ENCODE measurements at places on chromosomes 1 and 21.
A peak's percentile ranks its signal among the peaks of the same experiment; 100 is the strongest.

GRCh38 chr1:103525114-103525606 is 339 bp upstream of the RNPC3 start:
- DNase-seq: no peak

DNA sequence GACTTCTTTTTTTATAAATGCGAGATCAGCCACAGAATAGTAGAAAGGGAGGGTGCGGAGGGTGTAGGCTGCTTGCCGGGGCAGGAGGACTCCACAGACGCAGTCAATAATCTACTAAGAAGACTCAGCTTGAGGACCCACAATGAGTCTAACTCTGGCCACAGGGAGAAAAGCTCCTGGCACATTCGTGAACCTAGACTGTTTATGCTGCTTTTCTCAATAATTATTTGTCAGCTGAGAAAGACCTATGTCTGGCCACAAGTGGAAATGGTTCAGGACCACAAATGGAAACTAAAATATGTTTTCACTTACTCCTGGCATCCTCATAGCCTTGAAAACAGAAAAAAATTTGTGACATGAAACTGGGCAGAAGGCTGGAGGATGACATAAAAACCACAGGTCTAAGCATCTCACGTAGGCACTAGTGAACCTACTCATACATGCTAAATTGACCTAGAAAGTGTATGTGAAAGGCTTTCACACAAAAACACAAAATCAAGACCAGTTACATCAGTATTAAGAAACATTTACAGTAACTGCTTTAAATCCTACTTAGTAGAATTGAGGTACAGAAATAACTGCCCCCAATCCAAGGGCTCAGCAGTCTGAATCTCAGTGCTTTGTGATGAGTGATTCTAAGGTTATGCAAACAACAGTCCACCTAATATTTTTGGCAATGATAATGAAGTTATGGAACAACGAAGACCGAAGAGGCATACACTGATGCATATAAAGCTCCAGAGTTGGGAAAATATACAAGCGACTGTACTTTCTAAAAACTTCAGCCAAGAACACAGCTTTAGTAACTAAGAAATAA is 159.5 kb downstream of the SLC45A1 start:
- no peak for DNase-seq

GRCh38 chr1:103416681-103417286 is 108.7 kb upstream of the RNPC3 start:
- no peak for DNase-seq

DNA sequence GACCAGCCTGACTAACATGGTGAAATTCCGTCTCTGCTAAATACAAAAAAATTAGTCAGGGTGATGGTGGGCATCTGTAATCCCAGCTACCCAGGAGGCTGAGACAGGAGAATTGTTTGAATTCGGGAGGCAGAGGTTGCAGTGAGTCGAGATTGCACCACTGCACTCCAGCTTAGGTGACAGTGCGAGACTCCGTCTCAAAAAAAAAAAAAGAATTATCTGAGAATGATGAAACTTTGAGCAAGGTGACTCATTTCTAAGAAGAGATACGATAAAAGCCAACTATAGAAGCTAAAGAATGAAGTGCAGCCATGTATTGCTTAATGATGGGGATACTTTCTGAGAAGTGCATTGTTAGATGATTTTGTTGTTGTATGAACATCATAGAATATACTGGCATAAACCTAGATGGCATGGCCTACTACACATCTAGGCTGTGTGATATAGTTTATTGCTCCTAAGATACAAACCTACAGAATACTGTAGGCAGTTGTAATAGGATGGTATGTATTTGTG is 64.7 kb downstream of the SNRPE start:
- no peak for DNase-seq

- DNase-seq: peak; percentile 50
Measured at GRCh38 chr1:205396967-205397616, 24.8 kb downstream of the LEMD1 start.
